Activated CD4-positive, alpha-beta T cell treated with anti-CD3 and anti-CD28 coated beads, Interleukin-2, amount 50 U/mL, for 1 hour (primary cell): ENCODE measurements at places on chromosomes 6 and 20.

DNA sequence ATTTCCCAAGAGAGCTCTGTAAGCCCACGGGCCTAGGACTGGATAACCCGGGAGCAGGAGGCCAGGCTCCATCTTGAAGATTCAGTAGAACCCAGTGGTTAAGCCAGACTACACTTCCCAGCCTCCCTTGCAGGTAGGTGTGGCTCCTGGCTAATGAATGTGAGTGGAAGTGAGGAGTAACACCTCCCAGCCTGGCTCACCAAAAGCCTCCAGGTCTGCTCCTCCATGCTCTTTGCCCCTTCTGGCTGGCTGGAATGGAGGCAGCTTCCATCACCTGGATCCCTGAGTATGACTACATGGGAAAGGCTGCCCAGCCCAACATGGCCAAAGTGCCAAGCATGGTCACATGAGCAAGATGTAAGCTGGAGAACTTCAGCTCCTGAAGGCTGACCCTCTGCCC is 9.7 kb downstream of the LRRN4 start:
- no peak for DNase-seq

DNA sequence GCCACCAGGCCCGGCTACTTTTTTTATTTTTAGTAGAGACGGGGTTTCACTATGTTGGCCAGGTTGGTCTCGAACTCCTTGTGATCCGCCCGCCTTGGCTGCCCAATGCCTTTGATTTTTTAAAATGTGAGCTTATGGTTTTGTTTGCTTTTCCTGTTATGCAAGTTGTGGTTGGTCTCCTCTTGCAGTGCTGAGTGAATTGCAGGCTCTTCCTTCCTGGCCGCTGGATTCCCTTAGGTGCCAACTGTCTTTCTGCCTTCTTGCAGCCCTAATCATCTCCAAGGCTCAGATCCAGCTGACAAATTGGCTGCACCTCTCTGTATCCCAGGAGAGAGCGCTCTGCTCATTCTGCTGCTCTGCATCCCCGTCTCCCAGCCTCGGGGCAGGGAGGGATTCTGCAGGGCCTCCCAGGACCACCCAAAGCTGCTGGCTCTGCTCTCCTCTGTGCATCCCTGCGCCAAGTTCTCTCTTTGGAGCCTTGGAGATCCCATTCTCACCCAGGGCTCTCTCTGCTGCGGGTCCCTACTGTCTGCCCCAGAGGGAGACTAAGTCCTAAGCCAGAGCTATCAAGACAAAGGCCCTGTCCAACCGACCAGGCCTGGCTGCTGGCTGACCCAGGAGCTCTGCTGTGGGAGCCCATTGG is 14.1 kb upstream of the EMILIN3 start:
- DNase-seq = no peak

- no peak for DNase-seq
These were observed 60.8 kb upstream of the APCDD1L start for GRCh38 chr20:58575776-58576602.

DNA sequence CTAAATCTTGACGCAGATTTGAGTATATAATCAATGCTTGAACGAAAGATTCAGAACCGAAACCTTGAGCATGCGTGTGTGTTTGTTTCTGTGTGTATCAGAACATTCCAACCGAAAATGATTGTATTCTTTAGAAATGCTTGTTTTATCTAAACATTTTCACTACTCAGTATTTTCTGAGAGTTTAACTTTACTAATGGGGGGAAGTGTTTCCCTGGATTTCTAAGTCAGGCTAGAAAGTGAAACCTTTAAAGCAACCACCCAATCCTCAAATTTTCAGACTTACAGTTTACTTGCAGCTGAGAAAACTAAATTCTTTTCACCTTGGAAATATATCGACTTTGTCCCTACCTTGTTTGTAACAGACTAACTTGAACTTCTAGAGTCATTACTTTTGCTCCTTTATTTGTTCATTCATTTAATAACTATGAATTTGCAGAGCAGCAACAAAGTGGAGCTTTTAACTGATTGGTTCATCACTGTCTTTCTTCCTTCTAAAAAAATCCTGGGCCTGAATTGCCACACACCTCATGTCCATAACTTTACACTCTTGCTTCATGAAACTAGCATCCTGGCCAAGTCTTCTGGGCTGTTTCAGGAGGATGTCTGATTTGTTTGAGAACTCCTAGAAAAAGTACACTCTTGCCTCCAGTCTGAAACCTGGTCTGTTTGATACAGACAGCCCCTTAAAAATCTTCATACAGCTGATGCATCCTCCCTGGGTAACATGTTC is 77.8 kb upstream of the XRN2 start:
- no peak for DNase-seq

DNA sequence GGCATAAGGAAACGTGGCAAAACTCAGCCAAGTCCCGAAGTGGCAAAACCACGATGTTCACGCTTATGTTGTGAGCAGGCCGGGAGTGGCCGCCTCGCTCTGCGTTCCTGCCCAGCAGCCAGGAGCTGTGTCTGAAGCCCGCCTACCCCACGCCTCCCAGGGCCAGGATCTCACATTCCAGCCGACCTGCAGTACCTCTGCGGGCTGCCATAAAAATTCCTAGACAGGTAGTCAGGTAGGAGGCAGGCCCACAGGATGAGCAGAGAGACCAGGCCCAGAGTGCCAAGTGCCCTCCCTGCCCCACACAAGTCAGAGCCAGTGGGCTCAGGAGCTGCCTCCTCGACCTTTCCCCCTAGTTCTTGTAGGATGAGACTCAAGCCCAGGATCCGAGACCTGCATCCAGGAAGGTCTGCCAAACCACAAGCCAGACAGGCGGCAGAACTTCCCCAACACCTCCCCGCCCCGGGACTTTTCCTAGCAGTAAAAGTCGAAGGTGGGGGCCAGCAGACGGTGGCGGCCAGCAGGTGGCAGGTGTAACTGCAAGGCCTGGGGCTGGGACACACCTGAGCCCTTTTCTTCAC is 16.7 kb downstream of the PMEPA1 start:
- DNase-seq = no peak

GRCh38 chr6:119278625-119279024 is 70.9 kb downstream of the MAN1A1 start:
- no peak for DNase-seq

DNA sequence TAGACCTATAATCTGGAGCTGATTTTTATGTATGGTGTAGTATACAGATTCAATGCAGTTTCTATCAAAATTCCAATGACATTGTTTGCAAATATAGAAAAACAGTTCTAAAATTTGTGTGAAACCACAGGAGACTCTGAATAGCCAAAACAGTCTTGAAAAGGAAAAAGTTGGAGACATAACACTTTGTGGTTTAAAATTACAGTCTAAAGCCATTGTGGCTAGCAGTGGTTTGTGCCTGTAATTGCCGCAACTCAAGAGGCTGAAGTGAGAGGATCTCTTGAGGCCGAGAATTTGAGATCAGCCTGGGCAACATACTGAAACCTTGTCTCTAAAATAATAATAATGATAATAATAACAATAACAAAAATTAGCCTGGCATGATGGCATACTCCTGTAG is 213.7 kb downstream of the CDKAL1 start:
- DNase-seq = no peak

- no peak for DNase-seq
These were observed 12.4 kb upstream of the HMGN3 start for GRCh38 chr6:79246891-79247290.

DNA sequence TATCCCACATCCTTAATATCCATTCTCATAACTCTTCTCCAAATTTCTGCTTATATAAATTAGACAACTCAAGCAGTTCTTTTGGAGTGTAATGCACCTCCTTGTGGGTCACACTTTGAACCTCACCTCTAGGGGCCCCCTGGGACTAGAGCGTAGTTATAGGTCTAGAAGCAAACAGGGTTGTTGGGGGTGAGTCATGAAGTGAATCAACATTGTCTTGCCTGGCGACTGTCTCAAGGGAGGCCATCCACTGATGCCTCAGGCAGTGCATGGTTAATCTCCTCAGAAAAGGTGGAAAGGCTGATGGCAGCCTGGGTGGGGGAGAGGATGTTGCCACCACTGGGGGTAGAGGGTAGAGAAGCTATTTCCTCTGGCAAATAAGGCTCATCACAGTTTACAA is 129.1 kb downstream of the TNFRSF21 start:
- no peak for DNase-seq

DNA sequence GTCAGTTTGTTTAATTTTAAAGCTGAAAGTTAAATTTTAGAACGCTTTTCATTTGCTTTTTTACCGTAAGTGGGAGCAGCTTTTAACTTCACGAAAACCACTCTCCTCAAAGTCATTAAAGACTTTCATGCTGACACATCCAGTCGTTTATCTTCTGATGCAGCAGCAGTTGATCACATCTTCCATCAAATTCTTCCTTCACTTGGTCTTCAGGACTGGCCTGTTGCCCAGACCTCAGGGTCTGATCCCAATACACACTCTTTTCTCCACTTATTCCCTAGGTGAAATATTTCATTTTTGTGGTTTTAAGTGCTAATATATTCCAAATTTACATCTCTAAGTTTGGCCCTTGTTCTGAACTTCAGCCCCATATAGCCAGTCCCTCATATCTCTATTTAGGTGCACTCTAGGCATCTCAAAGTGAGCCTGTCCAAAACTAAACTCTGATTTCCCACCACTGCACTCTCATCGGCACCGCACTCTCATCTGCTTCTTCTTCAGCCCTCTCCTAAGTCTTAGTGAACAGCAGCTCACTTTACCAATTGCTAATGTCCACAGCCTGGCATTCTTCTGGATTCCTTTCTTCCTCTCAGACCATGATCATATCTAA is 20.4 kb downstream of the AFDN start:
- DNase-seq = no peak

DNA sequence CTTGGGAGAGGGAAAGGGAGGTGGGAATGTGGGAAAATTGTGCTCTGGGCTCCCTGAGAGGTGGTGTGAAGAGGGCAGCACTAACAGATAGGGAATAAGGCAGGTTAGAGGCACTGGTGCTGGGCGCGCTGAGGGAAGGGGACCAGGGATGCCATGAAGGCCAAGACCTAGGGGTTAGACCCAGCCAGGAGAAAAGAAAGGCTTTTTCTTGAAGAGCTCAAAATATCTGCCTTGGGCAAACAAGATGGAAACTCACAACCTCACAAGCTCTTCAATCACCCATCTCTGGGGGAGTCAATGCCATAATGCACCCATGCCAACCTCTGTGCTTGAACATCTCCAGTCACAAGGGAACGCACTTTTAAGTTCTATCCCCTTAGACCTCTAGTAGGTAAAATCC is 363.6 kb upstream of the CHD6 start:
- DNase-seq = no peak

DNA sequence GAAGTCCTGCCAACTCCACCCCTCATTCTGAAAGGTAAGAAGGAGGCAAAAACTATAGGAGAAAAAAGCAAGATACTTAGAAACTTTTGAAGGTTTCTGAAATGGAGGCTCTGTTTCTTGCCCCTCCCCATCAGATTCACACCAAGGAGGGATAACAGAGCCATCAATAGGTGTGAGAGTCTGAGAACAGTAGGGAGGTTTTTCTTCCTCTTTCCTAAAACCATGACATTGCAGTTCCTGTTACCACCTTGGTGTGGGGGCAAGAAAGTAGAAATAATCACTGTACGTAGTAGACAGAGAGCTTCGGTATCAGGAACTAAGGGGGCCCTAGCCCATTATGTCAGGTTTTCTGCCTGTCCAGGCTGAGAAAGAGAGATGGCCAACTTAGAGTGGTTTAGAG is 333.3 kb upstream of the SYNCRIP start:
- DNase-seq = no peak

DNA sequence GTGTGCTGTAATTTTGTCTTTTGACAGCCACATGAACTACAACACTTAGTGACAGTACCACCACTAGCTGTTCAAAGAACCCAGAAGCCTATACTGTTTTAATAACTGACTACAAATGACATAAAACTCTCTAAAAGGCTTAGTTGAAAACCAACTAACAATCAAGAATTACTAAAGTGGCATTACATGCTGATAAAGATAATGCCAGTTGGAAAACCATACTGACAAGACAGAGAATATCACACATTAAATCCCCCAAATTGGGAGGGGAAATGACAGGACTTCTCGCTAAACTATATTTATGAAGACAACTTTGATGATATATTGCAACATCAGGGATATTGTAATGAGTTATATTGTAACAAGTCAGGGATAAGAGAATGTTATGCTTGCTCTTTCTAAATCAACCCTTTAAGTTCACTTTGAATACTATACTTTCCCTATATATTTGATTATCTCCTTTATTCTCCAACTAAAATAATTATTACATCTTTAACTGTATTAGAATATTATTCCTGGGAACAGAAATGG is 6.2 kb downstream of the NCOA5 start:
- DNase-seq = no peak

- DNase-seq = no peak
These were observed 74.9 kb downstream of the ANKEF1 start for GRCh38 chr20:10109641-10110040.

DNA sequence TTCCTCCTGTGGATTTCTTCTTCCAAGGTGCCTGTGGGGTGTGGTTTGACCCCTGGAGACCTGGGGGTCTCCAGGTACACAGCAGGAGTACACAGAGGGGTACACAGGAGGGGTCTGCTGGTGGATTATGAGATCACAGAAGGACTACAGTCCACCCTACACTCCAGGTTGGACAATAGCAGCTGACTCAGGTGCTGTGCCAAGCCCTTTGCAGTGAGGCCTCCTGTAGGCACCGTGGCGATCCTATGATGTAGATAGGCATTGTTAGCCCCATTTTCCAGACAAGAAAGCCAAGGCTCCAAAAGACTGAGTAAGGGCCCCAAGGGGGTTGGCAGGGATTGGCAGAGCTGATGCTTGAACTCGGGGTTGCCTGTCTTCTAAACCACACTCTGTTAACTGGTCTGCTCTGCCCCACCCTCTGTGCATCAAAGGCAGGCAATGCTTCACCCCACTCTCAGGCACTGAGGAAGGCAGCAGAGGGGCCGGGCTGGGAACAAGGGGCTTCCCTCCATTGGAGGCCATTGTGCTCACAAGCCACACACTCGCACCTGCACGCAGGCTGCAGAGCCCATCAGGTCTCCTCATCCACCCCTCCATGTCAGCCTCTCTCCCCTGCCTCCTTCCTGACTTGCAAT is 77.5 kb upstream of the SIRPA start:
- DNase-seq = no peak

GRCh38 chr6:1596088-1596852 is 13.4 kb upstream of the FOXC1 start:
- DNase-seq = peak; percentile 63

GRCh38 chr6:36245572-36246061 is 24.2 kb upstream of the PNPLA1 start:
- DNase-seq = no peak

DNA sequence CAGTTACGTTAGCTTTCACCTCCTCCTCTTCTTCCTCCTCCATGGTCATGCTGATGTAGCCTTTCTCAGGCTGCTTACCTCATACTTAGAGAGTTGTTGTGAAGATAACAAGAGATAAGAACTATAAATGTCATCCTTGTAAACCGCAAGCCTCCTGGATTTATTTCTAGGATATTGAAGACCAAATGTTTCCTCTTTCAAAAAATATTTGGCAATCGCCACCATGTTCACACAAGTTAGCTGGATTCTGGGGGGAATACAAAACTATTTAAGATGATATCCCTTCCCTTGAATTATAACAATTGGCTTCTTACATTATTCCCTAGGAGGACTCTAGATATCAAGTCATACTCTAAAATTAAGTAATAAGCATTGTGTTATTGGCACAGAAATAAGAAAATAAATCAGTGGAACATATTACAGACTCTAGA is 99.8 kb upstream of the PLEKHG1 start:
- no peak for DNase-seq
